ENCODE measurements at places on chromosomes 11 and 22.

DNA sequence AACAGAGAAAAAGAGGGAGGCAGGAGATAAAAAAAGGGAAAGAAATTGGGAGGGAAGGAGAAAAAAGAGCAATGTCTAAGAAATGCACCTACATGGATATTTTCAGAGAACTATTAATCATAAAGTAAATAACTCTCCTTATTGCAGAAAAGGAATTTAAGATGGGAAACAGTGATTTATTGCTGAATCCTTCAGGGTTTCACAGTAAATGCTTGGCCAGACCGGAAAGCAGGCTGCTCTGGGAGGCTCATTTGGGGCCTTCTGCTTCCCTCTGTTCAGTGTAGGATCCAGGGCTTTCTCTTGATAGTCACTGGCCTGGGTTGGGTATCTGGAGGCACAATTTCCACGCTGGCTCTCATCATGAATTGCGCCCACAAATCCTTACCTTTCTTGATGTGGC lies 324.3 kb upstream of the SORL1-AS1 start:
- no peak for DNase-seq

GRCh38 chr11:3213659-3214419 lies 4.8 kb downstream of the MRGPRG start:
- DNase-seq: no peak

DNA sequence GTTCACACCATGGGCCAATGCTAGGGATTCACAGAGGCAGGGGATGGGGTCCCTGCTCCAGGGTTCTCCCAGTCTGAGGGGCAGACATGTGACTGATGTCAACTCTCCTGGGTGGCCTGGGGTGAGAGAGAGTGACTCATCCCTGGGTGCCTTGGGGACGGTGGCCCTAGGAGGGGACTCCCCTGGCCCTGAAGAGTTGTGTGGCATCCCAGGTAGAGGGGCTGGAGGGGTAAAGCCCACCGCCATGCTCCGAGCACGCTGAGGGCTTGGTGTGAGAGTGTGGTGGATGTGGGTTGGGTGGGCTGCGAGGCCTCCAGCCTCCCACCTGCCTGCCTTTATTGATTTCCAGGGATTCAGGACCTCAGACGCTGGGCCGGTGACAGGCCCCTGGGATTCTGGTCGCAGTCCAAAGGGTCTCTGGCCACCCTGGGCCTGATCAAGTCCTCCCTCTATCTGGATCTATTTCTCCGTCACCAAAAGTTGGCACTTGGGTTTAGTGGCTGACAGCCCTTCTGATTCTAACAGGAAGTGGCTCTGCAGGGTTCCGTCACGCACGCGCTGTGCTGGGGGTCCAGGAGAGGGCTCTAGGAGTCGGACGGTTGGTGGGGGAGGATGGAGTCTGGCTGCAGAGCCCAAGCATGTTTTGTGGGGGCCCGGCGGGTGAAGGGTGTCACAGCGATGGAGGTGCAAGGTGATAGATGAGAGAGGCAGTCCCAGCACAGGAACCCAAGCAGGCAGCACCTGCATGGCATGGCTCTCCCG lies 27.3 kb upstream of the WNT7B start:
- no peak for DNase-seq

DNA sequence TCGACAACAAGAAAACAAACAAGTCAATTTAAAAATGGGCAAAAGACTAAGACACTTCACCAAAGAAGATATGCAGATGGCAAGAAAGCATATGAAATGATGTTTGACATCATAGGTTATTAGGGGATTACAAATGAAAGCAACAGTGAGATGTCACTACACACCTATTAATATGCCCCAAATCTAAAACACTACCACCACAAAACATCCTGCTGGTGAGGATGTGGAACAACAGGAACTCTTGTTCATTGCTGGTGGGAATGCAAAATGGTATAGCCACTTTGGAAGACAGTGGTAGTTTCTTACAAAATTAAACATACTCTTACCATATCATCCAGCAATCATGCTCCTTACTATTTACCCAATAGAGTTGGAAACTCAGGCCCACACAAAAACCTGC lies 29.0 kb downstream of the PRRG4 start:
- DNase-seq: no peak

DNA sequence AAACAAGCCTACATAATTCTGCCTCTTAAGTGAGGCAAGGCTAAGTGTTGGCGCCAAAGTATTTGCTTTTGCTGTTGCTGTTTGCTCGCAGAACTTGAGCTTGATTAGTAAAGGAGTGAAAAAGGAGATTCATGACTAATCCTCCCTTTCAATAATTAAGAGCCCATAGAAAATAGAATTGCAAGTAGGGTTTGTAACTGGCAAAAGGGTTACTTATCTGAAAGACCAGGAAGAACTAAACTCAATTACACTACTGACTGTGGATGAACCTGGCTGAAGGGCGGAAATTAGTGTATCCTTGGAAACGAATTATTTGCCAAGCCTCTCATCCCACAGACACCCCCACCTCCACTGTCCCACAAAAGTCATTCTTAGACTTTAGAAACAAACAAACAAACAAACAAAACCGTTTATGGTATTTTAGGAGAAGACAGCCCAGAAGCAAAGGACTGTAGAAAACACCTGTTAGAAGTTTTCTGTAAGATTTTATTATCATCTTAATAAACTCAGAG lies 411 bp upstream of the EXPH5 start:
- no peak for DNase-seq

DNA sequence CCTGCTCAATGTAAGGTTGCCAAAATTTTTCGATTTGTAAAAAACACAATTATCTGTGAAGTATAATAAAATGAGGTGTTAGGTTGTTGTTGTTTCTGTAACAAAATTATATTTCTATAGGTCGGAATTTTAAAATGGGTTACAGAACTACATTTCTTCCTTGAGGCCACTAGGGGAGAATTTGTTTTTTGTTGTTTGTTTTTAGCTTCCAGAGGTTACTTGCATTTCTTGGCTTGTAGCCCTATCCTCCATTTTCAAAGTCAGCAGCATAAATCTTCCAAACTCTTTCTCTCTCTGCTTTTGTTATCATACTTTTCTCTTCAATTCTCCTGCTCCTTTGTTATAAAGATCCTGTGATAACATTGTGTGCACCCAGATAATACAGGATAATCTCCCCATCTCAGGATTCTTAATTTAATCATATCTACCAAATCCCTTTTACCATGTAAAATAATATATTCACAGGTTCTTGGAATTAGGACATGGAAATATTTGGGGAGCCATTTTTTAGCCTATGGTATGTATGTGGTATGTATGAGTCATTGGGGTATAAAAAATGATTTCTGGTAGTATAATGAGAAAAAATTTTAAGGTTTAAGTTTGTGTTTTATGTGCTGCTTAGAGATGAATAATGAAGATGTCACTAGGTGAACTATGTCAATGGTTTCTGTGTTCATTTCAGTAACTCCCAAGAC lies 9.4 kb upstream of the PATL1 start:
- DNase-seq: no peak

DNA sequence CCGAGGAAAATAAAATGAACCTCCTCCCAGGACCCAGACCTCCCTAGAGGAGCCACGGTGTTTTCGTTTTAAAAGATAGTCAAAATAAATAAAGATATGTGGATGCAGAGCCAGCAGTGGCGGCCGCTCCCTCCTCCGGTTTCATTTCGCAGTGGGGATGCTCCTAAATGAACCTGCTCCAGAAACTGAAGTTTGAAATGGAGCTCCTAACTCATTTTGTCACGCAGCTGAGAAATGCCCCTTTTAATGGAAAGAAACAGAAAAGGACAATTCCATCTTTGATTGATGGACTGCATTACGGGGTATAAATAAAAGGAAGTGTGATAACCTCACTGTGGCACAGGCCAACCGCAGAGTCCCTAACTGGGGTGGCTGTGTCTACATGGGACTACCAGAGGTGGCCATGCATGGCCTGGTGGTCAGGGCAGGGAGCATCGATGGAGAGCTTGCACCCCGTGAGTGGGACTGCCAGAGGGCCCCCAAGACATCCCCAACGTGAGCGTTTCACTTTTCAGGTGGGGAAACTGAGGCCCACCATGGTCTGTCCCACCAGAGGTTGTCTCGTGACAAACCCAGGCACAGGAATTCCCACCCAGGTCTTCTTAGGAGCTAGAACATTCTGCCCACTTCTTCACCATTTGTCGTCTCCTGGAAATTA lies 426.6 kb downstream of the BRD1 start:
- no peak for DNase-seq

DNA sequence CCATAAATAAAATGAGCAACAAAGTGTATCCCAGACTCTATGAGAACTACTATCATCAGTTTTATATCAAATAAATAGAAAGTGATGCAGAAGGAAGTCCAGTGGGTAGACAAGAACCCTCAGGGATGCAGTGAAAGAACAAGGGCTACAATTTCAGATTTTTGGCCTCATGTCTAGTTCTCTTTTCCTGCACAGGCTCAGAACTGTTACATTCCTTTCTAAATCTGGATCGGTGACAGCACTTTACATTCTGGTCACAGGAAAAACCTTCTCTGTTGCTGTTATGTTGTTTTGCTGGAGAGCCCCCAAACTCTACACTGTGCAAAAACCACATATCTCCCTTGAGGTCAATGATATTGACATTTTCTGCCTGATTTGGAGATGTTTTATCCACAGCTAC lies 108.8 kb upstream of the ANO5 start:
- DNase-seq: no peak

DNA sequence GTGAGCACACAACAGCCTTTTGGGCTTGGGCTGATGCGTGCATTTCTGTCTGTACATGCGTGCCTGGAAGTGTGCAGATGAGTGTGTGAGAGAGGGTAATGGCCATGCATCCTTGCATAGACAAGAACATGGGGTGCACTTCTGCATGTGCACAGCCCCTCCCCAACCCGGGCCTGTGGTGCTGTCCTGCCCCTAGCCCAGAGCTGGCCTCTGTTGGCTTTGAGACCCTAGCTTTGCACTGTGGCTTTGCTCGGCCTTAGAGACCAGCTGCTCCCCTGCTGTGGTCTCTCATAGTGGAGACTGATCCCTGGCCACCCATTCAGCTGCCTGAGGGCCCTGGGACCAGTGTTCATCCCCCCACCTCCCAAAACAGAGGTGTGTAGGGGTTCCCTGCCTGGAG lies 25.4 kb downstream of the ST3GAL4 start:
- DNase-seq: no peak

DNA sequence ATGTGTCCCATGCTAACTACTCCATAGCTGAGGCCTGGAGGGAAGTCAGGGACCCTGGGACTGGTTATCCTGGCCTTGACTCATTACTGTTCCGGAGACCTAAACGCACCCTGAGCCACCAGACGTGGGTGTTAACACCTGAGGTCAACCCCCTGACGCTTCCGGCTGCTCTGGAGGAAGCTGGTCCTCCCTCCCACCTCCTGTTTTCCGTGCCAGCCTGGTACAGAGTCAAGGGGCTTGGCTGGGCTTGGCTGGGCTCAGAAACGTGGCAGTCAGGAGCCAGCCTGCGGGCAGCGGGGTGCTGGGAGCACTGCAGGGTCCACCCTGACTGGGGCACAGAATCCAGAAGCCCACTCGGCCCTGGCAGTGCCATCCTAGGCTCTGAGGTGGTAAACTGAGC lies 2.6 kb downstream of the TMPRSS4 start:
- DNase-seq: no peak

DNA sequence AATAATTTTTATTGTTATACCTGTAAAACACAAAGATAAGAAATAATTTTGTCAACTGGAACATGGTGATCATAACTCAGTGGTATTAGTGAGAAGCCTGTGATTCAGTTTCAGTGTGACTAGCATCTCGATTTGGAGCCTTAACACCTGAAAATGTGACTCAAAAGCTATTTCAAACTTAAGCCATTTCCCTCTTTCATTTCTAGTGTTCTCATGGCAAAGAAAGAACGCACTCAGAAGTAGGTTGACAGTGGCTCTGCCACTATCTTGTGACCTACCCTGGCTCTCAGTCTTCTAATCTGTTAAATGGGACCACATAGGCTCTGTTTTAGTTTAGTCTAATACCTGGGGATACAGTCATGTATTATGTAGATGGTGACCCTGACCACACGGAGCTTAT lies 62.7 kb downstream of the ISX start:
- no peak for DNase-seq

GRCh38 chr11:24324211-24324610 lies 172.6 kb upstream of the LUZP2 start:
- DNase-seq: no peak

- DNase-seq: no peak
Measured at GRCh38 chr11:131637469-131638175, 267.2 kb downstream of the NTM start.

GRCh38 chr22:45698094-45698493 lies 26.5 kb downstream of the ATXN10 start:
- no peak for DNase-seq

GRCh38 chr11:85685820-85686459 lies at the start of gene CCDC89:
CCDC89 (minus strand) TSS chr11:85686195; CDS start chr11:85686130, 65 bp downstream.
- DNase-seq: no peak

- DNase-seq: no peak
Measured at GRCh38 chr11:101686514-101686913, 102.7 kb upstream of the TRPC6 start.

GRCh38 chr22:47976219-47976618 lies 1213.8 kb downstream of the TBC1D22A start:
- no peak for DNase-seq

- no peak for DNase-seq
Measured at GRCh38 chr22:23181721-23182308, 1.5 kb downstream of the BCR start.

DNA sequence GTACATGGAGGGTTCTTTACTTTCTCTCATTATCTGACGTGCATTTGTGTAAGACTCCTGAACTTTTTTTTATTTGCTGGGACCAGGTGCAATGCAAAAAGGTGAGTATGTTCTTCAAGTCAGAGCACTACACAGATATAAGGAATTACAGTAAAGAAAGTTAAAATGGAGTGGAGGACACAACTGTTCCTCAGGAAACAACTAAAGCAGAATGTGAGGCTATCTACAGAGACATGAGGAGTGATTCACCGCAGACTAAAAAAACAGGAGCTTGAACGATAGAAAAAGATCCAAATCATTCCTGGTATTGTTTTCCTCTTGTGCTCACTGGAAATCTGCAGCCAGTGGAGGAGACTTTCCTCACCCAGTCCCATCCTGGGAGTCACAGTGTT lies 106.2 kb downstream of the ABTB2 start:
- no peak for DNase-seq

GRCh38 chr11:117986981-117987574 lies 884 bp downstream of the IL10RA start:
- peak; percentile 37 for DNase-seq

DNA sequence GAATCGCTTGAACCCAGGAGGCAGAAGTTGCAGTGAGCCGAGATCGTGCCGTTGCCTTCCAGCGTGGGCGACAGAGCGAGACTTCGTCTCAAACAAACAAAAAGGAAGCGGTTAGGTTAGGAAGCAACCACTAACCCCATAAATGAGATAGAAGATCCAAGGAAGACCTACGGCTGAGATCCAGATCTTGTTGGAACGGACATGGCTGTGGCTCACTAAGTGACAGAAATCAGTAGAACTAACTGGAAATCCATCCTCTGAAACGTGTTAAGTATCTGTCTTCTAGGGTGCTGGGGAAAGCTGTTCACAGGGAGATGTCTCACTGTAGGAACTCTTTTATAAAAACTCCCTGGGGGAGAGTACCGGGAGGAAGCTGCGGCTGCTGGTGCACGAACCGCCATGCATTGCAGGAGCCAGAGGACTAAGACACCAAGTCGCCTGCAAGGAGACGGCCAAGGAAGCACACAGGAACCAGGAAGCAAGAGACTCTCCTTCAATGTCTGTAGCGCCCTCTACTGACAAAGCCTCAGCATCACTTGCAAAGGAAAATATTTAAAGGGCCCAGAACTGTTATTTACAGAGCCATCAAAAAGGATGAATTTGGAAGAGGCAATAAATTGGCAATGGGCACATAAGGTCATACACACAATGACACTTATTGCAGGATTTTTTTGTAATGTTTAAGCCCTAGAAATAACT lies 16.9 kb upstream of the SPTY2D1 start:
- DNase-seq: peak; percentile 18

Measured in T-helper 9 cell (primary cell).